CD4-positive, alpha-beta memory T cell (primary cell): ENCODE measurements at places on chromosomes 5 and 9.

- DNase-seq: no peak
These were observed 21.8 kb downstream of the RGMB start for GRCh38 chr5:98795243-98795642.

GRCh38 chr9:113468716-113469448 is 5.4 kb downstream of the RGS3 start:
- DNase-seq: no peak

DNA sequence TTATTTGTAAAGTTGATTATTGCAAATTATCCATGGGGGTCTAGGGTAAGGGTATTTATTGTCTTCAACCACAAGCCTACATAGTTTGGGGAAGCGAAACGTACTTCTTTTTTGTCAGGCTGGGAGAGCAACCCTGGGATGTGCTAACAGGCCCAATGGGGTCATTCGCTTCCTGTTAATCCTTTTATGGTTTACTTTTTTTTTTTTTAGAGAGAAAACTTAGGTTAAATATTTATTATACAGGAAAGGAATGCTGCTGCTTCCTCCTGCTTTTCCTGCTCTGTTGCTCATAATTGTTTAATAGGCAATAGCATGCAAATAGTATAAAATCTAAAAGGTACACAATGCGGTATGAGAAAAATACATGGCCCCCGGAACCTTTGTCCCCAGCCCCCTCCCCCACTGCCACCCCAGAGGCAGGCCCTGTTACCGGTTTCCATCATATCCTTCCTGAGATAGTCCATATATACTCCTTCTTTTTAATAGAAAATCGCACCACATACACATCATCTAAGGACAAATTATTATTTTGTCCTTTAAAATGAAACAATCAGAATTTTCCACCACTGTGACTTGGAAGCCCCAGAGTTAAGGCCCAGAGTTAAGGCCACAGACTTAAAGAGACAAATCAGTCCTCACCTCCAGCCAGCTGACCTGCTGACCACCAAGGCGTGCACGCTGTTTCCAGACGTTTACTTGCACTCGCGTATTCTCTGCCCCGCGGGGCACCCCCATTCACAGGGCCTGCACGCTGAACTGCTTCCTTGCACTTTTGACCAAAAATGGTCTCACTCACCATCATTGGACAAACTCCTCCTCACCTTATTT is 83.9 kb downstream of the NDFIP1 start:
- DNase-seq: no peak

DNA sequence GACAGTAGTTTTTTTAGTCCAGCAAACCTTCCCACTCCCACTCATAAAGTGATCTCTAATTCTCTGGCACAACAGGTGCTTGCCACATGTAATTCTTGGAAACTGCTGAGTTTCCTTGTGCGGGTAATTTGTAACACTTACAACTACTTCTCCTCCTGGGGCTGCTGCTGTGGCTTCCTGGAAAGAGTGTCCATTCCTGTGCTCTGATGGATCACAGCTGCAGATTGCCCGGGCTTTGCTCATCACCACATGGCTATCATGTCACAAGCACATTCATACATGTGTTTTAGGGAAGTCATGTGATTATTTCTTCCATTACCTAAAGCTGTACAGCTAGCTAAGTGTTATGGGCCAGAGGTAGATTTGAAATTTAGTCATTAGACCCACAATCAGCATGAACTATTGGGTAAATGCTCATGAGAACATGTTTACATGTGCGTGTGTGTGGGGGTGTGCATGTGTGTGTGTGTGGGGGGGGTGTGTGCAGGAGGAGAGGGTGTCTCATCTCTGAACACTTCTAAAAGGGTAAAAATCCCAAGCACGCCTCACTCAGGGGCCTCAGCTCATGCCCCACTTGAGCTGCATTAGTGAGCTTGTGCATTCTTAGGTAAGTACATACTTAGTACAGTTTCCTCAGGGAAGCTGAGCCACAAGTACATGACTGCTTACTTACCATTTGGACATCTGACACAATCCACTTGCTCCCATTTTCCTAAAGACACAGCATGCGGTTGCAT is 118.1 kb upstream of the CCDC112 start:
- DNase-seq: no peak

DNA sequence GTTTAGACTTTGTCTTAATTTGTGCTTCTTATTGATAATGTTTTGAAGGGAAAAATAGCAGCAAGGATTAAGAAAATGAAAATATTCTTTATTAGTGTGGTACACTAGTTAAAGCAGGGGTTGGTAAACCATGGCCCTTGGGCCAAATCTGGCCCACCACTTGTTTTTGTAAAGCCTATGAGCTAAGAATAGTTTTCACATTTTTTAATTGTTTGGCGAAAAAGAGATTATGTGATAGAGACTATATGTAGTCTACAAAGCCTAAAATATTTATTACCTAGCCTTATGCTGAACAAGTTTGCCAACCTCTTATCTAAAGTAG is 57.2 kb downstream of the KCNN2 start:
- no peak for DNase-seq

- no peak for DNase-seq
These were observed 241.5 kb downstream of the MAN2A1 start for GRCh38 chr5:109931049-109931780.

- DNase-seq: no peak
These were observed 247.6 kb upstream of the IRX4 start for GRCh38 chr5:2130361-2130760.

- DNase-seq: no peak
These were observed 149.0 kb downstream of the RANBP17 start for GRCh38 chr5:171010816-171011215.

DNA sequence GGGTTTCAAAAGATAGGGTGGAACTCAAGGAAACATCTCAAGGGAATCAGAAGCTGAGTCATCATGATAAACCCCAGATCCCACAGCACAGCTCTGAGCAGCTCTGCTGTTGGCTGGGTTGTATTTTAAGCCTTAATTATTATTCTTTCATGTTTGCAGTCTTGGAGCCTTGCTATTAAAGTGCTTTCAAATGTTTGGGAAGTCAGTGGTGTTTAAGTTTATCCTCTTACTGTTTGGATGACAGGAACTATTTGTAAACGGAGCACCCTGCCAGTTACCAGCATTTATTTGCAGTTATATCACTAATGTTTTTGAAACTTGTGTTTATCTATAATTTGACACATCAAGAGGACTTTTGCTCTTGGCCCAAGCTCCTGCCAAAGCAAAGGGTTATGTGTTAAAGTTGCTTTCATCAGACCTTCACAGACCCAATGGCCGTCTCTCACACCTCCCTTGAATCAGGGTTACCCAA is 141.1 kb upstream of the SPDL1 start:
- no peak for DNase-seq

- DNase-seq: no peak
These were observed 79.9 kb upstream of the CPEB4 start for GRCh38 chr5:173808079-173808808.

- DNase-seq: no peak
These were observed 44.4 kb downstream of the ZNF474 start for GRCh38 chr5:122173474-122174415.

DNA sequence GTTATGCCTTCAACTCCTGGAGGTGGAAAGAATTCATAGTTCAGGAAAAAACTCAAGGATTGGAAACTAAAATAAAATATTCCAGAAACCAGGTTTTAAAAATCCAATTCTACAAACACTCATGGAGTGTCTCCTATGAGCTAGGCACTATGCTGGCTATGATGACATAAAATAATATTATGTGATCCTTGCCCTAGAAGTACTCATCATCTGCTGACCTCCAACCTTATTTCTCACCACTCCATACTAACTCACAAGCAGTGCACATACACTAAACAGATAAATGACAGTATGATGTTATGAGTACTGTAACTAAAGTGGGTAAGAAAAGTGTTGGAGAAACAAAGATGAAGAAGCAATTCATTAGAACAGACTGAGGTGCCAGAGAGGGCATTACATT is 93.2 kb upstream of the NR5A1 start:
- no peak for DNase-seq

- DNase-seq: no peak
These were observed 246.0 kb downstream of the PDZD2 start for GRCh38 chr5:31884896-31885295.

GRCh38 chr9:81116340-81117137 is 572.8 kb downstream of the TLE1 start:
- no peak for DNase-seq

DNA sequence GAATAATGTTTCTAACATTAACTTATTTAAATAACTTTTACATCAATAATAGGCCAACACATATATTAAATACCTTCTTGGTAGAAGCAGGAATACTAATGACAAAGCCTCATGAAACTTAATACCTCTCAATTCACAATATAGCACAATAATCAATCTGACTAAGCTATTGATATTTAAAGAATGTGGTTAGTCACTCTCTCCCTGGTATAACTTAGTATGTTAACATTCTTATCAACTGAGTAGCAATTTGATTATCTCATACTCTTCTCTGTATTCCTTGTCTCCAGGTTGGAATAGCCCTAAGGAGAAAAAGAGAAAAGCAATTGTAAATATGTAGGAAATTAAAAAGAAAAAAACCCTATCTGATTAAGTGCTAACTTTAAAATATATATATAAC is 4.9 kb upstream of the PGGT1B start:
- no peak for DNase-seq

DNA sequence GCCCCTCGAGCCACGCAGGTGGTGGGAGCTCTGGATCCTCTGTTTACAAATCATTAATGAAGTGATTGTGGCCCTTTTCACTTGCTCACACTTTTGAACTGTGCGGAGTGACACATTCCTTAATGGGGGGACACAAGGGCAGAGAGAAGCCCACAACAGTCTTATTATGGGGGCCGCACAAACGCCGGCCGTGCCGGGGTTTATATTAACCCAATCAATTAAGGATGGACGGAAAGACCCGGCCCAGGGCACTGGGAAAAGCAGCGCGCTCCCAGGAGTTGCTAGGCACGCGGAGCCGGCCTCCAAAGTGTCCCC is 634.8 kb downstream of the IRX1 start:
- no peak for DNase-seq

GRCh38 chr9:98457726-98458370 is 202.4 kb upstream of the TBC1D2 start:
- DNase-seq: no peak

DNA sequence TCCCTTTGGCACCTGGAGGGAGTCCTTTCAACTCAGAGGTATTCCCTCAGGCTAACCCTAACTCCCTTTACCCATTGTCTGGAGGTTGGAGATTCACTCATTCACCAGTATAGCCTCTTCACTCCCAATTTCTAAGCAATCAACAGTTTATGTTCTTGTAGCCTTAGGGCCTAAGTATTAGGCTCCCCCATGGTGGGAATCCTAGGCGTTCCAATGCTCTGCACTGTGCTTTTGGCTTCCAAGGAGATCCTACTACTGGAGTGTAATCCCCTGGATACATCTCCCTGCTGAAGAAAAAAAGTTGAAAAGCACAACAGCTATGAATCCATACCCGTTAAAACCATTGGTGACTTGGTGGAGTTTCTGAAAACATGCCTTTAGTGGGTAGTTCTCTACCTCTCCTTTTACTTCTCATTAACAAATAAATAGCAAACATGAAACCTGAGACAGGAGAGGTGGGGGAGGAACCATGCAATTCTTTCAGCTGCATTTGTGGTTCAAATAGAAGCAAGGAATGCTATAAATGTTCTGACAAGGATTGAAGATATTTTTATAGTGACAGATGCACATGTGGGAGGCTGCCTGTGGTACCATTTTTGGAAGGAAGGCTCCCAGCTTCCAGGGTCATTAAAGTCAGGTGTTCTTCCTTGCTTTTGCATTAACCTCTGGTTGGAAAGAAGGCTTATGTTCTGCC is 397.1 kb downstream of the DMAC1 start:
- no peak for DNase-seq

DNA sequence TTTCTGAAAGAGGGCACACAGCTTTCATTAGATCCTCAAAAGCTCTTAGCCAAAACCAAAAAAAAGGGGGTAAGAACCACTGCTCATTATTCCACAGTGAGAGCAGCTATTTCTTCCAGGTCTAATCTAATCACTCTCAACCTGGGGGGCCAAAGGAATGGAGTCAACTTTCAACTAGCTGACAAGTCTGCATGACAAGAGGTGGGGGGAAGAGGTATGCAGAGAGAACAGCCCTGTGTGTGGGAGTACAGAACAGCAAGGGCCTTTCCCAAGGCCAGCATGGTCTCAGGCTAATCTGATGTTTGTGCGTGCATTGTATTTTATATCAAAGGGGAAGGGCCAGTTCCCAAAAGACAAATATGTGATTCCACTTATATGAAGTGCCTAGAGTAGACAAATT is 36.9 kb upstream of the PIP5K1B start:
- no peak for DNase-seq

- DNase-seq: no peak
These were observed 156.9 kb downstream of the CNTLN start for GRCh38 chr9:17291766-17292165.

- no peak for DNase-seq
These were observed 166.6 kb upstream of the S1PR3 start for GRCh38 chr9:88824711-88825110.

GRCh38 chr5:117102591-117102990 is 528.0 kb upstream of the SEMA6A start:
- DNase-seq: no peak

DNA sequence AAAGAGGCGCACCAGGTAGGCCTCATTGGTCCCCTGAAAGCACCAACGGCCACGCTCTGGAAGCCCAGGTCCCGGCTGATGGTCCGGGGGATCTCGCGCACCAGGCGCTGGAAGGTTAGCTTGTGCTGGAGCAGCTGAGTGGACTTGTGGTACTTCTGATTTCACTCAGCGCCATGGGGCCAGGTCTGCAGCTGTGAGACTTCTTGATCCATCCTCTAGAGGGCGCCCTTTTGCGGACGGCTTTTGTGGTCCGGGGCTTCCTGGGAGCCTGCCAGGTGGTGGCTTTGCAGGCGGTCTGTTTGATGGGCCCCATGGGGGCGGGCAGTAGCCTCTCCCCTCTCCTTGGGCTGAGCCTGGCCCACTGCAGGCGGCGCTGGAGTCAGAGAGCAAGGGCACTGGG is 10.4 kb downstream of the TAF11L12 start:
- no peak for DNase-seq

GRCh38 chr9:136678624-136679023 is 8.6 kb downstream of the AGPAT2 start:
- no peak for DNase-seq

GRCh38 chr5:16921211-16921610 is 14.9 kb downstream of the MYO10 start:
- no peak for DNase-seq
